ENCODE measurements at places on chromosomes 2 and 18. TPM values are rescaled to one million over a fixed set of nuclear protein-coding genes. Genes with fewer than 3 reads are reported as not detected.

GRCh38 chr2:109322111-109322510 lies 193.1 kb downstream of the SH3RF3 start:
- H3K27me3 ChIP-seq: peaks cover 9% of the 10 kb centered on the region
- no peak overlapping the region for H3K27ac ChIP-seq
- no peak overlapping the region for H3K4me3 ChIP-seq
- peaks cover 6% of the 10 kb centered on the region for H3K4me1 ChIP-seq
- DNase-seq: no peak

DNA sequence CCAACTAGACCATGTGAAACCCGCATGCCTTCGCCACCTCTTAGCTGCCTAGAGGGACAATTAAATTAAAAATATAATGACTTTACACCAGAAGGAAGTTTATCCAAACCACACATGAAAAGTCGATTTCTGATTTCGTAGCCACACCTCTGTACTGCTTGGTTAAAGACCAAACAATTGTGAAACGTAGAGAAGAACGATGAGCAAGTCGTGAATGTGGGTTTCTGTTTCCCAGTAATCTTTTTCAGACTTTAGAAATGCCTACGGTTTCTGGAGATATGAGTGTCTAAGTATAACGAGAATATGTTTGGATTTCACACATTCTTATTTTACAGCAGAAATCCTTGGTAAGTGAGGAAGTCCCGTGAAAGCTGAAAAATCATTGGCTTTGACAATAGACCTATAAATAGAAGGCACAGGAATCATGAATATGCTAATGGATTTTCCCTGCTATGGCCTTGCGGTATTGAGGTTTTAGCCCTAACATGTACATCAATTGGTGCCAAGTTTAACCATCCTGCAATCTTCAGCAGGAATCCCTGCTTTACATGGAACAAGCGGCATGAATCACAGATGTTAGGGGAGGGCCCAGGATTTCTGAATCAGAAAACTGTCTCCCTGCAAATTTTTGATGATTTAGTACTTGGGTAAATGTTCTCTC lies 105.6 kb downstream of the TTC32 start:
- peaks cover 5% of the 10 kb centered on the region for H3K27me3 ChIP-seq
- no peaks in the 10 kb centered on the region for H3K36me3 ChIP-seq
- no peak for DNase-seq
- H3K27ac ChIP-seq: no peak overlapping the region

DNA sequence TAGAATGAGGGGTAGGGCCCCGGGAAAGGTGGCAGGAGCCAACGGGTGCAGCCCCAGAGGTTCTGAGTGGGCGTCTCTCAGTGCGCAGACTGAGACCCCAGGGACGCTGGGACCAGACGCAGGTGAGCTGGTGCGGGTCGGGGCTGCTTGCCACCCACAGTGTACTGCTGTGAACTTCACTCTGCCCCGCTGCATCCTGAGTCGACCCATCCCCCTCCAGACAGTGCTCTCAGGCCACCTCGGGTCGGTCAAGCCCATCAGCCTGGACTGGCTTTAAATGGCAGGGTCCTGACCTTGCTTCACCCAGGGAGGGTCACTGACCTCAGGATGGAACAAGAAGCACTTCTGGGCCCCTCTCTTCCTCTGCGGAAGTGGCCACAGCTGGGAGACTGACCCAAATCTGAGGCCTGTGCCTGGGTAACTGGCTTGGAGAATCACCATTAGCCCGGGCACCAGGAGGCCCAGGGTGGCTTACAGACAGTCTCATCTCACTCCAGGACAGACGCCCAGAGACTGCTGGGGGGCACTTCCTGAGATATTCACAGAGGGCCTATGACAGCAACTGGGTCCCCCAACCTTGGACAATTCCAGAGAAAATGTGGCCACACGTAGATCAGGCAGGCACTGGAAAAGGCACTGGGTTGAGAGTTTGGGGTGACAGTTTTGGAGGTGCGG lies 23.7 kb upstream of the BOK start:
- no peaks in the 10 kb centered on the region for H3K4me1 ChIP-seq
- no peak for DNase-seq
- H3K27ac ChIP-seq: no peak overlapping the region
- H3K4me3 ChIP-seq: no peak overlapping the region
- no peaks in the 10 kb centered on the region for H3K36me3 ChIP-seq

DNA sequence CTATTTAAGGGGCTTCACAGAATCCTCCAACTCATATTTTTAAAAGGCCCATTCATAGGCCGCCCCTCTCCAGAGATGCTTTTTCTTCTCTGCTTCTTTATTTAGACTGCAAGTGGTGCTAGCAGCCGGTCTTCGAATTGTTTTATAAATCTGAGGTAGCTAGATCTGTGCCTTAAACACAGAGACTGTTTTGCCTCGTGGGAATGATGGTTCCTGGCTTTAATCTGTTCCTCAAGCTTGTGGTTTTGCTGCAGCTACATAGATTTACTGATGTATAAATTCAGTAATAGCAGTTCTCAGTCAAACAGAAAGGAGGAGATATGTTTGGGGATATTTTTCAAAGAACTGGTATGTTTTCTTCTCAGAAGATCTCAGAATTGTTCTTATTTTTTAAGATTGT lies 45.3 kb downstream of the TNFRSF11A start:
- H3K4me3 ChIP-seq: no peak overlapping the region
- peaks cover 3% of the 10 kb centered on the region for H3K4me1 ChIP-seq
- H3K36me3 ChIP-seq: no peaks in the 10 kb centered on the region
- no peak for DNase-seq

GRCh38 chr18:36089001-36089400 lies 21.6 kb upstream of the RPRD1A start:
- H3K27ac ChIP-seq: no peak overlapping the region
- H3K36me3 ChIP-seq: no peaks in the 10 kb centered on the region

Gene PRSS56
- not detected for total RNA-seq

Gene ASXL3
- total RNA-seq: not detected

Gene CKAP2L
- total RNA-seq: 1.2 TPM

Gene NOL4
- total RNA-seq: not detected

Gene ARHGEF33
- total RNA-seq: 0.27 TPM

Gene AGXT
- not detected for total RNA-seq

Gene CIDEA
- total RNA-seq: not detected

Measured in activated B cell treated with CpG ODN at 0.5 μM for 24 hours (primary cell).